NCI-H1092 (cell line): ENCODE measurements at places on chromosomes 16 and 17.
A peak's percentile ranks its signal among the peaks of the same experiment; 100 is the strongest.

DNA sequence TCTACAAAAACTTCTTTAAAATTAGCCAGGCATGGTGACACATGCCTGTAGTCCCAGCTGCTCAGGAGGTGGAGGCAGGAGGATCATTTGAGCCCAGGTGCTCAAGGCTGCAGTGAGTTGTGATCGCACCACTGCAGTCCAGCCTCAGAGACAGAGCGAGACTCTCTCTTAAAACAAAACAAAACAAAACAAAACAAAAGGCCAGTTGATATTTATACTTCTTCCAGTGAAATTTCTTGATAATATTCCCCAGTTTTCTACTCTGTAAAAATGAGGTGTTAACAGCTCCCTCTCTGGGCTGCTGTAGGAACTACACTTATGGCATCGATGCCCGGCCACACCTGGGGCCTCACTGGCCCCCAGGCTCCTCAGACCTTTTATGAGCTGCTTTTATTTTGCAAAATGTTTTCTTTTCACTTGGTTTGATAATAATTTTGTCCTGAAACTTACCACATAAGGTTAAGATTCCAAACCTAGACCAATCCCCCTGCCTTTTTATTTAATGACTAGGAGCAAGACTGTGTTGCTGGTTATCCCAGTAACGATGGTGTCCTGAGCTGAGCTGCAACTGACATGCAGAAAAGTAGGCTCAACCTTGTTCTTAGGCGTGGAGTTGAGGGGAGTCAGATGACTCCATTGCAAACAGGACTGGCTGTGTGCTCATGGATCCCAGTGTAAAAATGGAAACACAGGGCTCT is 17.6 kb downstream of the MAPK8IP3 start:
- DNase-seq = no peak

GRCh38 chr16:54102888-54103866 is 183.4 kb downstream of the IRX3 start:
- no peak for DNase-seq

GRCh38 chr17:75551266-75551665 is 25.8 kb downstream of the LLGL2 start:
- DNase-seq = no peak

- no peak for DNase-seq
Observed at GRCh38 chr17:50127697-50128361, 2.1 kb downstream of the SAMD14 start.

- DNase-seq = no peak
Observed at GRCh38 chr17:34308371-34308770, 10.9 kb upstream of the CCL8 start.

DNA sequence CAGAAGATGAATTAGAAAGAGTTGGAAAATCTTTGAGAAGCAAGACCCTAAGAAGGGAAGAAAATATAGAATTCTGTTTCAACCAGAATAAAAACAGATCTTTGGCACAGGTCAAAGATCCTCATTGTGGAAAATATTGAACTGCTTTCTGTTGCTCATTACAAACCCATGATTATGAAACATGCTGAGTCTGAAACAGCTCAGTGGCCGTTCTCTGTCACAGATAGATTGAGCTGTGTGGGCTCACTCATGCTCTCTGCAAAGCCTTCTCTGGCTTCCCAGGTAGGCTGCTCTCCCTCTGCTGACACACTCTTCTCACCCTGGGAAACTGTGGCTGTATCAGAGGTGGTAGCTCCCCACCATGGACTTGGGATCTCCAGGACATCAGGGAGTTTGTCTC is 3.4 kb upstream of the KRT38 start:
- no peak for DNase-seq

GRCh38 chr17:42484304-42484703 is 25.6 kb downstream of the ATP6V0A1 start:
- no peak for DNase-seq

GRCh38 chr16:43294-43693 is 10.1 kb downstream of the POLR3K start:
- DNase-seq = no peak

GRCh38 chr17:8482546-8482945 is 46.9 kb downstream of the NDEL1 start:
- no peak for DNase-seq

DNA sequence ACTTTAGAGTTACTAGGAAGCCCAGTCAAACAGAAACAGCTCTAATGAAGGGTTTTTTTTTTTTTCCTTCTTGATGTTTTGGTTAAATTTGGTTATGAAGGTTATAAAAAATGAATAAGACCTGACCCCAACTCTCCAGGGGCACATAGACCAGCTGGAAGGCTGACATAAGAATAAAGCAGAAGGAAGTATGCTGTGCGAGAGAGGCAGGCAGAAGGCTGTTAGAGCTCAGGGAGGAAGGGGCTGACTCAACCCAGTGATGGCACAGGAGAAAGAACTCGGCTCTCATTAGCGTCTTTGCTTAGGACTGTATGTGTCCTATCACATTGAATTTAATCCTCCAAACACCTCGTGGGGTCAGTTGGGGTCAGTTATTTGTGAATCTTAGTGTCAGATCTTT is 474.6 kb downstream of the PMP22 start:
- DNase-seq = no peak

DNA sequence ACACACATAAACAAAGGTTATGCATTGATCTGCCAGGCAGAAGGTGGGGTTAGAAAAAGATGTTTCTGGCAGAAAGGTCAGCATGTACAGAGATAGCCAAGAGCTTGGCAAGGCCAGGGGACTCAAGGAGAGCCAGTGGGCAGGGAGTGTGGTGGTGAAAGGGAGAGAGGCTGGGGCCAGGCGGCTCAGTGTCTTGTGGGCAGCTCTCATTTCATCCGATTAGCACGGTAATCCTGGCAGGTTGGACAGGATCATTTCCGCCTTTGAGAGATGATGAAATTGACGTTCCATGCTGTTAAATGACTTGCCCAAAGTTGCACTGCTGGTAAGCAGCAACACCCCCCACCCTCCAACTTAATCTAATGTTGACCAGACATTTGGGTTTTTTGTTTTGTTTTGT is 3.6 kb downstream of the CHD9 start:
- DNase-seq = no peak

DNA sequence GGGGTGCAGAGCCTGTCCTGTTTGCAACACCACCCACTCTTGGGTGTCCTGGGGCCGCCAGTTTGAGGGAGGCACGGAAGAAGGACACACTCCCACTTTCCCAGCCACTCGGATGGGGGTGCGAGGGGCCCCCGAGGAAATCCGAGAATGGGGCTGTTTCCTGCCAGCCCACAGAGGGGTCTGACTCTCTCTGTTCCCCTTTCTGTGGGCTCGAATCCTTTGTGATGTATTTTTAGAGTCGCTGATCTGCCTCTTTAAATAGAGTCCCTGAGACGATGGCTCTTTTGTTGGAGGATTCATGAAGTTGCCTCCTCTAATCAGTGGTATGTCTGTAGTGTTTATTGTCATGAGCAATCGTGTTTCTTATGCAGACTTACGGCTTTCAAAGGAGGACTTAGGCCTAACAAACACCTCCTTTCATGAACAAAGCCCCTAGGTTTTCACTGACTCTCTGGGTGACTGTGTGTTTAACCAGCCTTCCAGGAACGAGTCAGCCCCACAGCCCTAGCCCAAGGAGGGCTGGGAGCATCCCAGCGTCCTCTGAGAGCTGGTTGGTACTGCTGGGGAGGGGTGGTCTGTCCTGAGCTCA is 29.1 kb downstream of the CIBAR2 start:
- DNase-seq = no peak

DNA sequence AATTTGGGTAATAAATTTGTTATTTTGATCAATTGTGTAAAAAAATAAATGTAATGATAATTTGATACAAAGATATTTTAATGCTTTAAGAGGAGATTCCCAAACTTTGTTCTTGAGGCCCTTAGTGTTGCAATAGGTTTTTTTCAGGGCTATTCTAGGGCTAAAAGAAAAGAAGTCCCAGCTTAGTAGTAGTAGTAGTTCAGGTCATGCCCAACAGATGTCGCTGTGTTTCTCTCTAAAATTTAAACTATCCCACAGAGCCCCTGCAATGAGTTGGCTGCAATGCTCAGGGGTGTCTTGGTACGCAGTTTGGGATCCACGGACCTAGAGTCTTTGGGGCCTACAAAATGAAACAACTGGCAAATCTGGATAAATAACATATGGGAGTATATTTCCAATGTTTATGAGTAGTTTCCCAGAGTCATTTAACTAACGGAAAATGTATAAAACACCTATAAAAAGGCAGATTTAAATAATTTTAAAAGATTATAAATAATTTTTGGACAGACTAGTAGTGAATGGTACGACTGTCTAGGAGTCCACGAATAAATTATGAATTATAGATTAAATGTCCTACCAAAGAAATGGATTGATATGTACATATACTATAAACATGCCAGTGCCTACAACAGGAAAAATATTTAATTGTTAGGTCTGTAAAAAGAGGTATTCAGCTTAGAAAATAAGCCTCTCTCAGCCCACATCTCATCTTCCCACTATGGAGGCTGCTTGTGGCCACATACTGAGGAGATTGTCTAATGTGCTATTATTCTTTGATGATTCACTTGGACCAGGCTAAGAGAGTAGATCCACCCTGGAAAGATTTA is 228.5 kb upstream of the PMFBP1 start:
- peak; percentile 31 for DNase-seq

GRCh38 chr17:27463235-27463677 is 7.0 kb downstream of the KSR1 start:
- no peak for DNase-seq

DNA sequence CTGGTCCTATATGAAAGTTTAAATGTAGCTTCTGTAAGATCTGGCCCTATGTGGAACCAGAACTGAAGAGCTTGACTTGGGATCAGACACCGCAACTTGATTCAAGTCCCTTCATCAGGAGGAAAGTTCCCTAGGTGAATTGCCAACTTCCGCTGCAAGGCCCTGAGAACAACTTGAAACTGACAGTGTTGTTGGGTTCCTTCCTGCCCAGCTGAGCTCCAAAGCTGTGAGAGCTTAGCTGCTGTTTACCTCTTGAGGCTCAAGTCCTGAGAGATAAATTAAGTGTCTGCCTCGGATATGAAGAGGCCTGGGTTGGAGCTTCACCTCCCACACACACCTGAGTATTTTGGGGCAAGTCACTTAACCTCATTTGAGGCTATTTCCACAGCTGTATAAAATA is 44.7 kb downstream of the REXO5 start:
- no peak for DNase-seq

GRCh38 chr16:83847371-83848225 is 39.8 kb downstream of the HSBP1 start:
- no peak for DNase-seq

DNA sequence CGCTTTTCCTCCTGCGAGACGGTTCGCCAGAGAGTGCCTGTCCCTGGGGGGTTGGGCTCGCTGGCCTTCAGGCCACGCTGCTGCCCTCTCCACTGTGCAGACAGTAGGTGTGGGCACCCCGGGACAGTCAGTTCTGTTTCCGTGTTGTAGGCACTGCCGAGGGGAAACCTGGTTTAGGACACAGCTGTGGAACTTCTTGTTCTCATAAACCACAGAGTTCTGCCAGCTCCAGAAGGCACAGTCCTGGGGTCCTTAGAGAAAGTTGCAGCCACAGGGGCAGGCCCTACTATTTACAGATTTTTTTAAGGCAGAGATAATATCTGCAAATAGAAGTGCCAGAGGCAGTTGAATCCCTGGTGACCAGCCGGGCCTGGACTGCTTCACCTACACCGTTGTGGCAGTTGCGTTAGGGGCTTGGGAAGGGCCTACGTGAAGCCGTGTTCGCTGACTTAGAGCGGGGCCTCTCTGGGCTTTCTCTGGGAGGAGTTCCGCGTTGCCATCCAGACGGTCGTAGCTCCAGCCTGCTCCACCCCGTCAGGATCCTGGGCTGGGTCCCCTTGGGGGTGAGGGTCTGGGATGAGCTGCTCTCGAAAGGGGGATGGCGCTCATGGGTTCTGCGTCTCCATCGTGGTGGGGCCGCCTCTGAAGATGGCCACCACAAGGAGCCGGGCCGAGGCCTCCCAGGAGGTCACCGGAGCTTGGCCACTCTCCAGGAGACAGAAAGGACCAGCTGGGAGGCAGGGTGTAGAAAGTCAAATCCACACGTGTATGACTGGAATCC is 126.3 kb downstream of the BANP start:
- no peak for DNase-seq

DNA sequence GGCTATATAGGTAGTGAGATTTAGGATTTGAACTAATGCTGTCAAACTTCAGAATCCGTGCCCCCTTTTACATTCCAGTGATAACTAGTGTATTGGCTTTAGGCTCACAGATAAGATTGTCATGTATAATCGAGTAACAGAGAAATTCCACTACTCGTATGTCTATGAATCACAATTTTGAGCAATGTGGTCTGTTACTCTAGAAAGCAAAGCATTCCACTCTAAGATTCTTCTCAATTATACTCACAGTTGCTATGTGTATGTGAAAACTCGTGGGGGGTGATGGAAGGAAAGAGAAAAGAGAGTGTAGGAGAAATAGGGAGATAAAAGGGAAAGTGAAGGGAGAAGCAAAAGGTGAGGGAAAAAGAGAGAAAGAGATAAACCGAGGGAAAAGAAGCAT is 1175.1 kb upstream of the GOT2 start:
- no peak for DNase-seq

- no peak for DNase-seq
Observed at GRCh38 chr16:23244122-23244521, 58.0 kb upstream of the SCNN1B start.

DNA sequence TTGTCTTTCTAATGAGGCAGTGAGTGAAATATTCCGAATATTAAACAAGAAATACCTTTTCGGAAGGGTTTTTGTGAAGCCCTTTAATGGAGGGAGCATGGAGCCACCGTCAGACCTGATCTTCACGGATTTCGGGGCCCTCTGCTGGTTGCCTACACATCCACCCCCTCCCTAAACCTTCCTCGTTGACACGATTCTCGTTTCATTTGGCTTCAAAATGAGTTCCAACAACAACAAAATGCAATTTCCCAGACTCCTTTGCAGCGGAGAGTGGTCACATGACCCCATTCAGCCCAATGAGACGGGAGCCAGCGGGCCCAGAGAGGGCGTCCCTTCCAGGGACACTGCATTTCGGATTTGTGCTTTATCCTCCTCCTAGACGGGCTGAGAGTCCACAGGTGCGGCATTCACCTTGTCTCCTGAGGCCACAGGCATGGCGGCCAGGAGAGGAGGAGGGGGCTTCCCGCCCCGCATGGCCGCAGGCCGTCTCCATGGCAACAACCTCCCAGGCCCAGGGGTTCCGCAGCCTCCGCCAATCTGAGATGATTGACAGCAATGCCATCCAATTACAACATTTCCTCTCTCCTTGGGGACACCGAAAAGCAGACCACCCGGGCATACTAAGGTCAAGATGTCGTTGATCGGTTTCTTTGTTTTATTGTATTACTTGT is 259.8 kb downstream of the C16orf95 start:
- no peak for DNase-seq

- no peak for DNase-seq
Observed at GRCh38 chr17:80379348-80379747, 35.6 kb upstream of the ENDOV start.

DNA sequence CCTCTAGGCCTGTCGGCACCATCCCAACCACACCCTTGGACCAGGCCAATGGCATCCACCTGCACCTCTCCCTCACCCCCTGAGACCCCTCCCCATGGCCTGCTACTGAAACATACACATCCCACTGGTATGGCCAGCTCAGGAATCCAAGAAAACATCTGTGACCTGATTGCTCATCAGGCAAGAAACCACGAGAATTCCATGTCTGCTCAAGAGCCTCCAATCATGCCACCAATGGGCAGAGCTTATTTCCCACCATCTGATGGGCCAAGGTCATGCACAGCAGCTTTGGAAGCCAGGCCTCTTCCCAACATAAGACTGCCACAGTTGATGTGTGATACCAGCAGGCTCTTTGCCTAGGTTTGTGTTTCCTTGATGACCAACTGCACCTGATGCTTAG is 190.1 kb downstream of the C16orf78 start:
- DNase-seq = no peak

- no peak for DNase-seq
Observed at GRCh38 chr16:81492965-81493754, 48.6 kb downstream of the CMIP start.

GRCh38 chr17:19371259-19372010 is 6.9 kb upstream of the MAPK7 start:
- no peak for DNase-seq
